H4 (cell line): ENCODE measurements at places on chromosomes 6 and 20. TPM values are rescaled to one million over a fixed set of nuclear protein-coding genes. Genes with fewer than 3 reads are reported as not detected.

Gene HSD17B8
- total RNA-seq, result 1.2 and 5.6 TPM in 2 replicates

Gene PLN
- 0.60 TPM in 1 of 2 replicates, not detected in the other for total RNA-seq

Gene CRISP2
- total RNA-seq, result 0.08 and 0.23 TPM in 2 replicates

Gene SLPI
- 79.8 and 84.9 TPM in 2 replicates for total RNA-seq

Gene ADGRF5
- total RNA-seq, result not detected in 2 replicates

Gene LY6G6C
- not detected in 2 replicates for total RNA-seq

Gene IL17F
- total RNA-seq, result not detected in 2 replicates

Gene PMEPA1
- 10.0 and 14.4 TPM in 2 replicates for total RNA-seq

Gene HSPA1L
- total RNA-seq, result 0.85 and 1.0 TPM in 2 replicates

Gene NOTCH4
- total RNA-seq, result 0.23 and 0.43 TPM in 2 replicates

Gene TGM3
- total RNA-seq, result not detected in 2 replicates

Gene HLA-DQB1
- not detected in 2 replicates for total RNA-seq

Gene RBM12
- total RNA-seq, result 37.1 and 62.3 TPM in 2 replicates

Gene RIPOR3
- 0.14 and 0.58 TPM in 2 replicates for total RNA-seq
